Lung (tissue), 17 donors: ENCODE measurements at places on chromosomes 13 and 19. TPM values are rescaled to one million over a fixed set of nuclear protein-coding genes. Genes with fewer than 3 reads are reported as not detected.

PSG1 gene
- total RNA-seq = not detected

- no peak overlapping the region for H3K27ac ChIP-seq
- H3K27me3 ChIP-seq = no peaks in the 10 kb centered on the region
- H3K36me3 ChIP-seq = no peaks in the 10 kb centered on the region
- no peak overlapping the region for H3K4me3 ChIP-seq
- peaks cover 8% of the 10 kb centered on the region for H3K4me1 ChIP-seq
- no peak for DNase-seq
Measured at GRCh38 chr19:12985049-12985776, 10.1 kb upstream of the NFIX start.

TINCR gene
- total RNA-seq = 2.0 TPM

KLK8 gene
- not detected for total RNA-seq

GRCh38 chr13:49956131-49956530 is 20.0 kb upstream of the SPRYD7 start:
- DNase-seq = no peak
- H3K4me1 ChIP-seq = no peaks in the 10 kb centered on the region
- no peak overlapping the region for H3K4me3 ChIP-seq
- no peaks in the 10 kb centered on the region for H3K36me3 ChIP-seq

- H3K27ac ChIP-seq = no peak overlapping the region
- DNase-seq = no peak
- no peaks in the 10 kb centered on the region for H3K4me1 ChIP-seq
Measured at GRCh38 chr13:44165889-44166496, 207.6 kb upstream of the SERP2 start.

EPSTI1 gene
- total RNA-seq = 17.4 TPM

MYO9B gene
- total RNA-seq = 121 TPM

TEX26 gene
- total RNA-seq = 6.2 TPM

DNA sequence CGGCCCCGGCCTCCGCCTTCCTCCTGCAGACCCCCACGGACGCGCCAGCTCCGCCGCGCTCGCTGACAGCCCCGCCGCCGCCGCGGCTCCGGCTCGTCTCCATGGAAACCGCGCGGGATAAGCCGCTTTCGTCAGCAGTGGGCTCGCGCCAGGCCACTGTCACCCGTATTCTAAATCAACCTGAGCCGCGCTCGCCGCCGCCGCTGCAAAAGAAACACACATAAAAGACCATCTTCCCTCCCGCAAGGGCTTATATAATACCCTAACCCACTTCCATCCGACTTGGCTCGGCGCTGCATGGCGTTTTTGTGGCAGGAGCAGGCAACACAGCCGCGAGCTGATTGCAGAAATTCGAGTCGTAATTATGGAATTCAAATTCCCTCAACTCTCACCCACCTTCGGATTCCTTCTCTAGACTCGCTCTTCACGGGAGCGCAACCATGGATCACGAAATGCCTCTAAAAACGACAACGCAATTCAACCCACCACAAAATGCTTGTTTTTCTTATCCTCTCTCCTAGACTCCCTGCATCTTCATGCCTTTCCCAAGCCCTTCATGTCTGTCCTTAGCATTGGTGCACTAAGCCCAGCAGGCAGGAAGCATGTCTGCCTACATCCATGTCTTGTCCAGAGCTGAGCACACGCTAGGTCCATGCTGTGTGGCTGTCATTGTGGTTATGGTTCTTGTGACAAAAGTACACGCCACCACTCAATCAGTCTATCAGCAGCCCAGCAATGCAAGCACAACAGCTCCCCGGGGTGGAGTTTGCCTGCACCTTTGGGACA is at the start of gene AMER2:
TSS of gene AMER2 (minus strand) at position 772 of the 786 bp plus-strand sequence. CDS start at position 103, 669 bp downstream.
- peak within 1 kb of the TSS; percentile 14 for H3K4me3 ChIP-seq
- H3K27ac ChIP-seq = no peak within 1 kb of the TSS
- H3K4me1 ChIP-seq = no peaks in the 10 kb centered on the region
- no peaks in the 10 kb centered on the region for H3K36me3 ChIP-seq

MBD3L5 gene
- total RNA-seq = not detected

- no peaks in the 10 kb centered on the region for H3K27me3 ChIP-seq
- H3K4me3 ChIP-seq = no peak overlapping the region
- DNase-seq = peak; percentile 36
- H3K27ac ChIP-seq = no peak overlapping the region
- no peaks in the 10 kb centered on the region for H3K4me1 ChIP-seq
- peaks cover 2% of the 10 kb centered on the region for H3K36me3 ChIP-seq
Measured at GRCh38 chr13:36841391-36841790, 22.4 kb downstream of the RFXAP start.

DNA sequence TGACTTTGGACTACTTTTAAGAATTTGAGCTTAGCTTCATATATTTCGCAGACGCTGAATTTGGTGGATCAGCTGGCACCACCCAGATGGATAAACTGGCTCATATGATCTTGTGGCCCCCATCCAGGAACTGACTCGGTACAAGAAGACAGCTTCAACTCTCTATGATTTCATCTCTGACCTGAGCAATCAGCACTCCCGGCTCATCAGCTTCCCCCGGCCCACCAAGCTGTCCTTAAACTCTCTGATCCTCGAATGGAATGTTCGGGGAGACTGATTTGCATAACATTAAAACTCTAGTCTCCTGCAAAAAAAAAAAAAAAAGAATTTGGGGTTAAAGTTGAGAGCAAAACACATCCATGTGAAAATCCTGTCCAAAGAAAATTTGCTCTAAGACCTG is 71.4 kb upstream of the IRS2 start:
- DNase-seq = no peak
- H3K4me3 ChIP-seq = no peak overlapping the region
- H3K36me3 ChIP-seq = no peaks in the 10 kb centered on the region
- H3K4me1 ChIP-seq = no peaks in the 10 kb centered on the region

GRCh38 chr19:42098781-42099180 is 22.8 kb downstream of the ZNF574 start:
- no peak overlapping the region for H3K27ac ChIP-seq
- H3K4me3 ChIP-seq = no peak overlapping the region
- no peaks in the 10 kb centered on the region for H3K4me1 ChIP-seq
- DNase-seq = peak; percentile 27
- H3K36me3 ChIP-seq = no peaks in the 10 kb centered on the region

DNA sequence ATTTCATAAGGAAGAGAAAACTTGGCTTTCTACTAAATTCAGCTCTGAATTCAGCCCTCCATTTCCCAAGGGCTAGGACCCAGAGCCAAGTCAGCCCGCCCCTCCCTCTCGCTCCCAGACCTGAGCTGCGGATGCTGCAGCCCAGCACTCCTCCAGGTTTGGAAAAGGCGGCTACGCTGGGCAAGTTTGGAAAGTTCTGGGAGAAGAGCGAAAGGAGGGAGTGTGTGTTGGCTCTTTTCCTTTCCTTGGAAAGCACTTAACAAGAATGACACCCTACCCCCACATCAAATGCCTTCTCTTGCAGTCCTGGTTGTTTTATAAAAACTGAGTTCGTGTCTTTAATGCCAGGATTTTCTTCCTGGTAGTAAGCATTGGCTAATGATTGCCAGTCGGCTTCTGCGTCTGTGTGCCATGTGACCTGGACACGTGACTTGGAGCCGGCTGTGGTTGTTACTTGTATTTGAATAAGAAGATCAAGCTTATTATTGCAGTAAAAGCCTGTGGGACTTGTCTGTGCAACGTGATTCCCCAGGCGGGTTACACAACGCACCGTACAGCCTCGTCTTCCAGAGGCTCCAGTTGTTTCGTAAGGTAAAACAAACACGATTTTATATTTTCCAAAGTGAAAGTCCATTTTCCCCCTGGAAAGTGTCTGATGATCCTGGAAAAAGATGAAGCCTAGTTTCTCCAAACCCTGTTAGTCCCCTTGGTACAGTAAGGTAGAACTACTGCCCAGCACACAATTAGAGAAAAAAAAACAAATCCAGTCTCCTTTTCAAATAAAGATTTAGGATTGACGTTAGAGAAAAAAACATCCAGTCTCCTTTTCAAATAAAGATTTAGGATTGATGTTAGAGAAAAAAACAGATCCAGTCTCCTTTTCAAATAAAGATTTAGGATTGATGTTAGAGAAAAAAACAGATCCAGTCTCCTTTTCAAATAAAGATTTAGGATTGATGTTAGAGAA is 26.8 kb upstream of the UBE2L5 start:
- no peaks in the 10 kb centered on the region for H3K27me3 ChIP-seq
- H3K27ac ChIP-seq = peak overlapping the region; percentile 94
- H3K4me1 ChIP-seq = no peaks in the 10 kb centered on the region
- peak; percentile 86 for DNase-seq
- peak overlapping the region; percentile 48 for H3K4me3 ChIP-seq
- H3K36me3 ChIP-seq = no peaks in the 10 kb centered on the region

- no peak overlapping the region for H3K4me3 ChIP-seq
- H3K4me1 ChIP-seq = peaks cover 3% of the 10 kb centered on the region
- H3K36me3 ChIP-seq = no peaks in the 10 kb centered on the region
- no peak overlapping the region for H3K27ac ChIP-seq
Measured at GRCh38 chr13:114154476-114154875, 22.1 kb upstream of the RASA3 start.

IGSF23 gene
- not detected for total RNA-seq

DNA sequence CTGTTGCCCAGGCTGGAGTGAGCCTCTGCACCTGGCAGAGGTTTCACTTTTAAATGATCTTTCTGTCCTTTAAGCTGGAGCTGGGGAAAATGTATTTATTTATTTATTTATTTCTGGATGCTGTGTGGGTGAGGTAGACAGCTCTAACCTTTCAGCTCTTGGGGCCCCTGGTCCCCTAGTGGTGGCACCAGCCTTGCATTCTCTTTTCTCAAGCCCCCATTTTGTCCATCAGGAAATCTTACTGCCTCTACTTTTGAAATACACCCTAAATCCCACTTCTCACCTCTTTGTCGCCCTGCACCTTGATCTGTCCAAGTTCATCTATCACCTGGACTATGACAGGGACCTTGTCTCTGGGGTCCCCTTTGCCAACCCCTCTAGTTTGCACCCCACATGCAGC is 2.1 kb upstream of the B9D2 start:
- peaks cover 13% of the 10 kb centered on the region for H3K4me1 ChIP-seq
- DNase-seq = no peak
- no peak overlapping the region for H3K27ac ChIP-seq
- H3K36me3 ChIP-seq = no peaks in the 10 kb centered on the region
- H3K27me3 ChIP-seq = no peaks in the 10 kb centered on the region

KLK5 gene
- 0.60 TPM for total RNA-seq

- H3K4me3 ChIP-seq = no peak overlapping the region
- H3K27ac ChIP-seq = no peak overlapping the region
Measured at GRCh38 chr19:45752639-45753038, 16.4 kb downstream of the SIX5 start.

- H3K36me3 ChIP-seq = no peaks in the 10 kb centered on the region
- no peak overlapping the region for H3K4me3 ChIP-seq
- H3K4me1 ChIP-seq = no peaks in the 10 kb centered on the region
- DNase-seq = peak; percentile 97
Measured at GRCh38 chr13:109744512-109745051, 41.8 kb downstream of the IRS2 start.

GRCh38 chr19:28563964-28564921 is 648.7 kb downstream of the UQCRFS1 start:
- H3K27ac ChIP-seq = no peak overlapping the region
- H3K36me3 ChIP-seq = no peaks in the 10 kb centered on the region
- no peaks in the 10 kb centered on the region for H3K27me3 ChIP-seq
- DNase-seq = no peak

RFPL4A gene
- not detected for total RNA-seq

ZNF324B gene
- total RNA-seq = 8.2 TPM

FOSB gene
- total RNA-seq = 9.9 TPM

GRCh38 chr13:53159431-53159830 is 130.8 kb downstream of the OLFM4 start:
- no peaks in the 10 kb centered on the region for H3K36me3 ChIP-seq
- H3K4me3 ChIP-seq = no peak overlapping the region
- H3K4me1 ChIP-seq = no peaks in the 10 kb centered on the region
- DNase-seq = no peak
- no peak overlapping the region for H3K27ac ChIP-seq

- H3K36me3 ChIP-seq = no peaks in the 10 kb centered on the region
- H3K4me3 ChIP-seq = no peak overlapping the region
- DNase-seq = no peak
- H3K27me3 ChIP-seq = no peaks in the 10 kb centered on the region
Measured at GRCh38 chr19:46209051-46209450, 20.5 kb upstream of the IGFL1 start.

DNA sequence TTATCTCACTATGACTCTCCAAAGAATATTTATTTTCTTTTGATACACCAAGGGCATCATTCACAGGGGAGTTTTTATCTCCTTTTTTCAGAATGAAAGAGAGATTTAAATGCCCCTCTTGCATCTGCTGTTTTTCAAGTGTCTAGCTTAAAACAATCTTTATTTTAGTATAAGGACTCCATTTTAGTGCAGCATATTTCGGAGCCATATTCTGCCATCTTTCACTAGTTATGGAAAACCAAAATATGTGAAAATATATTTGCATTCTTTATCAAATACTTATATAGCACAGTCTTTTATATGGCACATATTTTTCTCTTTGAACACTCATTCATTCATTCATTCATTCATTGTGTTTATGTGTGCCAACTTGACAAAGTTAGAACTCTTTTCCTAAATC is 1130.2 kb downstream of the SLITRK5 start:
- DNase-seq = no peak
- H3K4me1 ChIP-seq = no peaks in the 10 kb centered on the region
- H3K4me3 ChIP-seq = no peak overlapping the region
- H3K27me3 ChIP-seq = no peaks in the 10 kb centered on the region

APOC4 gene
- not detected for total RNA-seq

B3GNT3 gene
- total RNA-seq = 1.00 TPM

- peak within 1 kb of the TSS; percentile 33 for H3K4me3 ChIP-seq
- H3K36me3 ChIP-seq = no peaks in the 10 kb centered on the region
- DNase-seq = peak; percentile 95
- H3K27me3 ChIP-seq = no peaks in the 10 kb centered on the region
- peak within 1 kb of the TSS; percentile 79 for H3K27ac ChIP-seq
- H3K4me1 ChIP-seq = peaks cover 6% of the 10 kb centered on the region
Measured at GRCh38 chr19:45467456-45468158, at the start of gene FOSB. Gene FOSB (plus strand): TSS chr19:45467996. CDS start chr19:45468587, 591 bp downstream.

GJB2 gene
- 1.5 TPM for total RNA-seq

PSG5 gene
- not detected for total RNA-seq

GRCh38 chr19:47274891-47275761 is 441 bp downstream of the INAFM1 start:
- DNase-seq = peak; percentile 46
- H3K27ac ChIP-seq = peak overlapping the region; percentile 58
- peaks cover 3% of the 10 kb centered on the region for H3K4me1 ChIP-seq
- peak overlapping the region; percentile 29 for H3K4me3 ChIP-seq
- H3K27me3 ChIP-seq = no peaks in the 10 kb centered on the region

GRCh38 chr13:22196777-22197176 is 525.9 kb downstream of the FGF9 start:
- no peak for DNase-seq
- H3K27ac ChIP-seq = no peak overlapping the region
- H3K27me3 ChIP-seq = no peaks in the 10 kb centered on the region
- H3K4me3 ChIP-seq = no peak overlapping the region
- no peaks in the 10 kb centered on the region for H3K36me3 ChIP-seq
